ENCODE measurements at places on chromosomes 3 and 15.

DNA sequence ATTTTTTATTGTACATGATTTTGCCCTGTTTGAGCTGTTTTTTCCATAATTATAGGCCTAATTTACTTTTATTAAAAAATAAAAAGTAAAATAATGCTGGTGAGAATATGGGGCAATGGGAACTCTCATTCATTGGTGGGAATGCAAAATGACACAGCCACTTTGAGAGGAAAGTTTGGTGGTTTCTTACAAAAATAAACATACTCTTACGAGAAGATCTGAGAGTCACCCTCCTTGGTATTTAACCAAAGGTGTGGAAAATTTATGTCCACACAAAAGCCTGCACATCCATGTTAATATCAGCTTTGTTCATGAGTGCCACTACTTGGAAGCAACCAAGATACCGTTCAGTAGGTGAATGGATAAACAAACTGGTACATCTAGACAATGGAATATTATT is 9.8 kb downstream of the MUC13 start:
- no peak for DNase-seq

DNA sequence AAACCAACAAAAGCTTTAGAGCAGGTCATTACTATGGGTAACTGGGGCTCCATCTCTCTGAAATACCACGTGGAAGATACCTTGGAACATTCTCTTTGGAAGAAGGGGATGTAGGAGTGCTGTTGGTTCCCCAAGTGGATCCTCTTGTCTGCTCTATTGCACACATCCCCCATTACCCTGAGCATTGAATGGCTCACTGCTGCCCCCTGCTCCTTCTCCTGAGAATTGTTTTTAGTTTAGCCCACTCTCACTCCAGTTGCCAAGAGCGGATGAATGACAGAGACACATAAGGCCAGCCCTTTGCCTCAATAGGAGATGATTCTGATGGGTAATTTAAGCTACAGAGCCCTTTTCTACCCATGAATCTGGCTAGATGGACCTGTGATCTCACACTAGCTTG is 135.6 kb upstream of the SUCLG2 start:
- DNase-seq: no peak

DNA sequence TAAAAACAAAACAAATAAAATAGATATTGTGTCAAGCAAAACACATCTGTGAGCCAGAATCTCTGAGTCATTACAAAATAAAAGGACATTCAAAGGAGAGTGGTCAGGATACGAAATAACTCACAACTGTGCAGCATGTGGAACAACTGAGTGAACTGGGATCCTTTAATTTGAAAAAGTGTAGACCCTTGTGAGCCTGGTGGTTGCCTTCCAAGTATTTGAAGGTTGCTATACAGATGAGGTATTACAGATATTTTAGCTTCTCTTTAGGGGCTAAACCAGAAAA is 26.7 kb downstream of the KCNMB2 start:
- DNase-seq: no peak

- no peak for DNase-seq
Observed at GRCh38 chr15:69518806-69519205, 66.2 kb downstream of the RPLP1 start.

All from NCI-H1930 (cell line).